ENCODE measurements at places on chromosomes 2 and 18.

DNA sequence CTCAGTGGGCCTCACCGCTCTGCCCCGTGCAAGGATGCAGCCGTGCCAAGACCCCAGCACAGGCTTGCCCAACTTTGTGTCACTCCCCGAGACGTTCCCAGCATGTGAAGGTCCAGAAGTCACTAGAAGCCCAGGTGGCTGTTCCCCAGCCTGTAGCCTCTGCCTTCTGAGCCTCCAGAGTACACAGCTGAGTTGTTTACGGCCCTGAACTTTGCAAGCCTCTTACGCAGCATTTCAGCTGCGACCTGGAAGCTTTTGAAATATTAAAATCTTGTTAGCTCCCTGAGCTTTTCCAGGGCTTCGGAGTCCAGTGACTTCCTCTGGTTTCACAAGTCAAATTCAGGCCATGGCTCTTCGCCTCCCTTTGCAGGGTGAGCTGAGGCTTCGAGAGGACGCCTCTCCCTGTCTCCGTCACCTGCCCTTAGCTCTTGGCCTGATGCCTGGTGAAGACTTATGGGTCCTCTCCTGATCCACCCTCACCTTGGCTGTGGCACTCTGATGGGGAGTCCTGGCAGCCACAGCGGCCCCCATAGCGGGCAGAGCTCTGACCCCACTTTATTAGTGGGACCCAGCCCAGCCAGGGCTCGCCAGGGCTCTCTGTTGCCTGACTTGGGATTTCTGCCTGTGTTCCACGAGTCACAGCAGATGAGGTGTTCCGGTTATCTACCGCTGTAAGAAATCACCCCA is 76.5 kb upstream of the HPCAL1 start:
- no peak overlapping the region for H3K4me3 ChIP-seq
- no peaks in the 10 kb centered on the region for H3K36me3 ChIP-seq
- no peak overlapping the region for H3K27ac ChIP-seq
- peaks cover 14% of the 10 kb centered on the region for H3K4me1 ChIP-seq
- DNase-seq, result no peak
- H3K27me3 ChIP-seq, result no peaks in the 10 kb centered on the region

DNA sequence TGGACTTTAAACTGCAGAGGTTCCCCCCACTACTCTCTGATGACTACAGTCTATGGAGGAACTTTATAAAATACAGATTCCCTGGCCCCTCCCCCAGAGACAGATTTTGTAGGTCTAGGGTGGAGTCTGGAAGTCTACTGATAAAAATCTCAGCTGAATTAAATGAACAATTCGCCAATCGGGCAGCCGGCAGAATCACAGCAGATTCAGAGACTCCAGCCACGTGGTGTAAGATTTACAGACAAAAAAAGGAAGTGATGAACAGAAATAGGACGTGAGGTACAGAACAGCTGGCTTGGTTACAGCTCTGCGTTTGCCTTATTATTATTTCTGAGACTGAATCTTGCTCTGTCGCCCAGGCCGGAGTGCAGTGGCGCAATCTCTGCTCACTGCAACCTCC is 21.4 kb upstream of the MTA3 start:
- no peaks in the 10 kb centered on the region for H3K36me3 ChIP-seq
- H3K27me3 ChIP-seq, result no peaks in the 10 kb centered on the region
- H3K27ac ChIP-seq, result no peak overlapping the region

- no peak overlapping the region for H3K27ac ChIP-seq
- no peaks in the 10 kb centered on the region for H3K27me3 ChIP-seq
- H3K36me3 ChIP-seq, result no peaks in the 10 kb centered on the region
- H3K4me3 ChIP-seq, result no peak overlapping the region
Measured at GRCh38 chr2:234722176-234722575, 225.3 kb upstream of the ARL4C start.

- H3K27me3 ChIP-seq, result no peaks in the 10 kb centered on the region
- H3K27ac ChIP-seq, result no peak overlapping the region
- H3K4me1 ChIP-seq, result no peaks in the 10 kb centered on the region
- H3K36me3 ChIP-seq, result no peaks in the 10 kb centered on the region
Measured at GRCh38 chr2:109193807-109194619, 65.0 kb downstream of the SH3RF3 start.

DNA sequence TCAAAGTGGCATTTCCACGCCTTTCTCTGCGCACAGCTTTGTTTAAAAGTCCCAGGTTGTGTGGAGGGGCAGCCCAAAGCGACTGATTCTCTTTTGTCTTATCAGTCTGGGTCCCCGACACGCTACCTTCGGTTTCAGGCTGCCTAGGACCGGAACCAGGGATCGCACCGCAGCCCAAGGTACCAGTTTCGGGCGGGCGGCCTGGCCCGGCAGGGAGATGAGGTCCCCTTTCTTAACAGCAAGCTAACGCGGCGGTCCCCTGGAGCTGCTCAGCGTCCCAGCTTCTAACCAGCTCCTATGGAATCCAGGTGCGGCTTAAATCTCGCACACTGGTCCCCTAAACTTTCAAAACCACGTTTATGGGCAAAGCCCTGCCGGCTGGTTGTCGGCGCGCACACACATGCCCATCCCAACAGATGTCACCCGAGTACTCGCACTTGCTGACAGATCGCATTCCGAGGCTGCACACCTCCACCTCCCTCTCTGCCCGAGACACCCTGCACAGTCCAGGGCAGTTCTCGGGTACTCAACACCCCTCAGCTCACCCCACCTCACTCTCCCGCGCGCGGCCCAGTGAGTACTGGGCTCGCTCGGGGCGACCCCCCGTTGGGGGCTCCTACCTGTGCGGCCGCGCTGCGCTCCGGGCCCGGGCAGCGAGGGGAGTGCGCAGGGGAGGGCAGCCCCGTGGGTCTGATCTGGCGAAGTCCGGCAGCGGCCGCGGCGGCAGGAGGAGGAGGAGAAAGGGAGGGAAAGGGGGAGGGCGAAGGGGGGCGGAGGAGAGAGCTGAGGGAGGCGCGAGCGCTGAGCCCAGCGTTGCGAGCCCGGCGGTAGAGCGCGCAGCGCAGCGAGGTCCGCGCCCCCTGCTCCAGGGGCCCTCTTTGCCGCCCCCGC is at the start of gene EFEMP1:
TSS of gene EFEMP1 (minus strand) at position 692 of the 891 bp plus-strand sequence. CDS start 1,342 bp downstream, outside the sequence.
- H3K27me3 ChIP-seq, result 0 out of 2 replicates have a peak, but pooled peaks cover 3% of the 10 kb centered on the region
- H3K4me1 ChIP-seq, result no peaks in the 10 kb centered on the region
- H3K27ac ChIP-seq, result no peak within 1 kb of the TSS
- H3K4me3 ChIP-seq, result no peak within 1 kb of the TSS
- no peak for DNase-seq
- H3K36me3 ChIP-seq, result no peaks in the 10 kb centered on the region

GRCh38 chr2:229553091-229553490 is 161.3 kb downstream of the DNER start:
- H3K27ac ChIP-seq, result no peak overlapping the region
- H3K4me3 ChIP-seq, result no peak overlapping the region
- no peaks in the 10 kb centered on the region for H3K27me3 ChIP-seq
- no peak for DNase-seq
- no peaks in the 10 kb centered on the region for H3K4me1 ChIP-seq
- no peaks in the 10 kb centered on the region for H3K36me3 ChIP-seq

DNA sequence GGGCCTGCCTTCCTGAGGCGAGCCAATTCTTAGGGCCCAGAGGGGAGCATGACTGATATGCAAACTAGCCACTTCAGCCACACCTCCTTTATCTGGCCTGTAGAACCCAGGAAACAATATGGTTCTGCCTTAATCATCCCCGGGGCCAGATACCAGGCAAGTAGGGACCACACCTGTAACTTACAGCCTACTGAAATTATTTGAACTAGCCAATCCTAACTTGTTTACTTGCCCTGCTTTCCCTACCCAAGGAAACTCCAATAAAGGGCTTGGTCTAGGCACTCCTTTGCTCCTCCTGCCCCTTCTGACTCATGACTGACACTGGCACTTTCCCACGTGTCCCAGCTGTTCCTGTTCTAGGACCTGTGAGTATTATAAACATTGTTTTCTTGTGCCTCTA is 57.6 kb downstream of the MYOM1 start:
- no peak for DNase-seq
- no peak overlapping the region for H3K4me3 ChIP-seq
- no peaks in the 10 kb centered on the region for H3K4me1 ChIP-seq
- H3K36me3 ChIP-seq, result no peaks in the 10 kb centered on the region
- H3K27ac ChIP-seq, result no peak overlapping the region
- no peaks in the 10 kb centered on the region for H3K27me3 ChIP-seq

- no peak overlapping the region for H3K4me3 ChIP-seq
- H3K4me1 ChIP-seq, result no peaks in the 10 kb centered on the region
- no peaks in the 10 kb centered on the region for H3K27me3 ChIP-seq
Measured at GRCh38 chr2:7749895-7750559, 832.8 kb downstream of the RNF144A start.

DNA sequence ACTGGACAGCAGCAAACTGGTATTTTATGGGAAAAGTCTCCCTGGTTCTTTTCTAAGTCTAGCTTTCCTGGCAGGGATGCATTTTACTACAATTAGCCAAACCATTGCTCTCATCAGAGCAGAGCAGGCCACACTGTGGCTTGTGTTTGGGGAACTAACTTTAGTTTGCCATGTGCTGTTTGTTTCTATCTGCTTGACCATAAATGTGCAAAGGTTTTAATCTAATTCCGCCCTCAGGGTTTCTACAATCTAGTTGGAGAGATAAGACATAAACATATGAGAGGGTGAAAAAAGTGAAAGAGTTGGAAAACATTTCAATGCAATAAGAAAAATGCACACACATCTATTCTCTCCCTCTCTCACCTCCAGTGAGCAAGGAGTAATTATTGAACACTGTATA is 86.9 kb upstream of the MAPK4 start:
- no peak overlapping the region for H3K27ac ChIP-seq
- H3K4me1 ChIP-seq, result no peaks in the 10 kb centered on the region
- DNase-seq, result no peak
- no peaks in the 10 kb centered on the region for H3K36me3 ChIP-seq

GRCh38 chr2:20584399-20585358 is 66.2 kb downstream of the HS1BP3 start:
- no peaks in the 10 kb centered on the region for H3K27me3 ChIP-seq
- peak; percentile 97 for DNase-seq
- H3K4me3 ChIP-seq, result no peak overlapping the region
- no peaks in the 10 kb centered on the region for H3K36me3 ChIP-seq
- peaks cover 42% of the 10 kb centered on the region for H3K4me1 ChIP-seq

DNA sequence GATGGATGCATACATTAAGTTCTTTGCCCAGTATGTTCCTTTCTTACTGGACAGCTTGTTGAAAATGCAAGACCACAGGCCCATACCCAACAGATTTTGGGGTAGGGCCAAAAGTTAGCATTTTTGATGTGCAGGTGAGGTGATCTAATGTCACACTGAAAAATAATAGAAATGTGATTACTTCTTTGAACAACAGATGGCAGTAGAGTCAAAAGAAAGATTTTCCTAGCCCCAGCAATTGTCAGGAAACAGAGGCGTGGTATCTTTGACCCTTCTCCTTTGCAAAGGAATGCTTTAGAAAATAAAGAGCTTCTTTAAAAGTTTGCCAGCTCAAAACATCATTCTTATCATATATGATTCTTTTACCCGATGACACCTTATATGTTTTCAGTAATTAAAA is 343.6 kb upstream of the SYT4 start:
- no peak overlapping the region for H3K4me3 ChIP-seq
- H3K4me1 ChIP-seq, result no peaks in the 10 kb centered on the region
- peak; percentile 45 for DNase-seq
- H3K36me3 ChIP-seq, result no peaks in the 10 kb centered on the region
- no peaks in the 10 kb centered on the region for H3K27me3 ChIP-seq

GRCh38 chr2:23607925-23608324 is 222.9 kb downstream of the KLHL29 start:
- no peak overlapping the region for H3K4me3 ChIP-seq
- H3K4me1 ChIP-seq, result peaks cover 5% of the 10 kb centered on the region
- no peak for DNase-seq
- peaks cover 8% of the 10 kb centered on the region for H3K36me3 ChIP-seq

DNA sequence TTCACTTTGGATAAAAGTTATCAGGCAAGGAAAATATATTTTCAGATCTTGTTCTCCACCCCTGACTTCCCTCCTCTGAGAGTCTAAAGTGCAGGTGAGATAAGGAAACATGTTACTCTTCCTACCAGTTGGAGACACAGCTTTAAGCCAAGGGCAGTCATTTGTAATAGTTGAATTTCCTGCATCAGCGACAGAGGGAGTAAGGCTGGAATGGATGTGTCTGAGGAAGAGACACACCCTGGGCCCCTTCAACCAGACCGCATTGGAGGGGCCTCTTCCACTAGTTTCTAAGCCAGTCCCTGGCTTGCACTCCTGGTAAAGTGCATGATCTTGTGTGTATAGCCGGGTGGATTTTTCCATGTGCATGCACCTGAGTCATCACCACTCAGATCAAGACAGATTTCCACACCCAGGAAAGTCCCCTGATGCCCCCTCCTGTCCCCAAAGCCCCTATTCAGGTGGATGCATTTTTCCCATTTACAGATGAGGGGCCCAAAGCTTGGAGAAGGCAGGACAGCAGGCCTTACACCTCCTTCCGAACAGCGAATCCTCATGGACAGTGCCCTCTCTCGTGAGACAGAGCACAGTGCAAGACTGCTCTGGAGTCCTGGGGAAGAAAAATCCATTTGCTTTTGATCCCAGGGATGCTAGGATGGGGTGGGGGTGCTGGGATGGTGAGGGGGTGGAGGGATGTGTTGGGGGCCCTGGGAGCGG is 66.7 kb upstream of the SH3RF3 start:
- no peaks in the 10 kb centered on the region for H3K27me3 ChIP-seq
- H3K27ac ChIP-seq, result no peak overlapping the region
- no peak overlapping the region for H3K4me3 ChIP-seq
- DNase-seq, result no peak
- no peaks in the 10 kb centered on the region for H3K4me1 ChIP-seq

DNA sequence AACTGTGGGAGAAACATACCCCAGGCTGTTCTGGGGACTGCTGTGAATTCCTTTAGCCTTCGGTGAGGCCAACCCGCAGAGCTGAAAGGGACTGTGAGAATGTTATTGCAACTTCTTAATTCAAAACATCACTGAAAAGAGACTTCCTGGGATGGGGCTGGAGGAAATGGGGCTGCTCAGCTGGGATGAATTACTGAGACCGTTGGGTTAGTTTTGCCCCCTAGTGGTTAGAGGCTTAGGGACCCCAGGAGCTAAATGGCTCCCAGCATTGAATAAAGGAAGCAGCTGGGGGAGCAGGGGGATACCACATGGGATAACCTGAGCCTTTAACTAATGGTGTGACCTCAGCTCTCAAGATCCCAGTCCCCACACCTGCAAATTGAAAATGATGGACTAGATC is 941.1 kb upstream of the FANCL start:
- no peak overlapping the region for H3K4me3 ChIP-seq
- no peak overlapping the region for H3K27ac ChIP-seq
- H3K4me1 ChIP-seq, result no peaks in the 10 kb centered on the region
- peak; percentile 31 for DNase-seq
- H3K36me3 ChIP-seq, result no peaks in the 10 kb centered on the region

- DNase-seq, result no peak
- H3K36me3 ChIP-seq, result no peaks in the 10 kb centered on the region
- H3K4me1 ChIP-seq, result no peaks in the 10 kb centered on the region
- H3K27ac ChIP-seq, result no peak overlapping the region
- H3K27me3 ChIP-seq, result no peaks in the 10 kb centered on the region
Measured at GRCh38 chr18:56257205-56257604, 381.2 kb downstream of the TXNL1 start.

DNA sequence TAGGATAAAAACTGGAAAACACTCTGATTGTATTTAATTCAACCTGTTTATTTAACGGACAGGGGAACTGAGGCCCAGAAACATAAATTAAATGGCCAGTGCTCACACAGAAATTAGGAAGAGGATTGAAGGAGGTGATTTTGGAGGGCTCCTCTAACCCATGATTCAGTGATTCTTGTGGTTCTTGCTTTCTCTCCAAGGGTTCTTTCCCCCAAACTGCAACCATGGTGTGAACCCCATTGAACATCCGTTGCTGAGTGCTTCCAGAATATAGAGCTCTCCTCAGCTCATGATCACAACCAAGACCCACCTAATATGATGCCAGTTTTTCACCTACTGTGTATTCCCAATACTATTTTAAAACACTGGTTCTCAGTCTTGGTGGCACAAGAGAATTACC is 41.4 kb downstream of the BMP10 start:
- DNase-seq, result no peak
- H3K4me1 ChIP-seq, result peaks cover 41% of the 10 kb centered on the region
- H3K4me3 ChIP-seq, result peak overlapping the region; percentile 6
- H3K36me3 ChIP-seq, result no peaks in the 10 kb centered on the region
- H3K27me3 ChIP-seq, result no peaks in the 10 kb centered on the region
- H3K27ac ChIP-seq, result peak overlapping the region; percentile 74

All from SJCRH30 (cell line).